LHCN-M2 (cell line): ENCODE measurements at places on chromosomes 12 and 14. TPM values are rescaled to one million over a fixed set of nuclear protein-coding genes. Genes with fewer than 3 reads are reported as not detected.

The BATF gene
- not detected in 2 replicates for total RNA-seq

The TAS2R42 gene
- total RNA-seq: not detected in 2 replicates

The GAS2L3 gene
- total RNA-seq: 40.8 and 41.4 TPM in 2 replicates

DNA sequence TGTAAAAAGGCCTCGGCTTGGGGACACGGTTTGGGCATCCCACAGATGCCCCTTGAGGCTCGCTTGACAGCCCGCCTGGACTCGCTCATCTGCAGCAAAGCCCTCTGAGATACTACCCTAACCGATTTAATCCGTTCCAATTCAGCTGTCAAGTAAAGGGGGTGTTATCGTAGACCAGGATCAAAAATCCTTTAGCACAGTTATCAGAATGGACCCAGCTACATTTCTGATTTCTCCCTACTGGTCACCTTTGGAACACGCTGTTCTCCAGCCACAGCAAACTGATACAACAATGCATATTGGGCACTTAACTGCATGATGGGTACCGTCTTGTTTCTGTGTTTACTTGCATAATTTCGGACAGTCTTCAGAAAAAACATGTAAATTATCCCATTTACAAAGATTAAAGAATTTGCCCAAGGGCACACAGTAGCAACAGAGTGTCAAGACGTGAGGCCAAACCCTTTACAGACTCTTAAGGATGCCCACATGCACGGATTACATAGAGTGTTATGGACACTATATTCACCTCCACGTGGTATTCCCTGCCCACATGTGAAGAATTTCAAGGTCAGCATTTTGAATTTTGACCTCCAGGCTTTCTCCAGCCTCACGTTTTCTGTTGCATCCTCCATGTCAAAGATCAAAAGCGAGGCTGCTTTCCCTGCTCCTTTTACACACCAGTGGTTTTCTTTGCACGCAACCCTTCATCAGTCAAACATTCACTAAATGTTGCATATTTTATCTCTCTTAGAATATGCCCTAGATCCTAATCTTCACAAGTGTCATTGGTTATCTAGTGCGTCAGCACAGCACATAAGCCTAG lies 3.2 kb upstream of the DUSP6 start:
- DNase-seq: no peak

- DNase-seq: no peak
Observed at GRCh38 chr12:25420116-25420515, 133.0 kb downstream of the LMNTD1 start.

DNA sequence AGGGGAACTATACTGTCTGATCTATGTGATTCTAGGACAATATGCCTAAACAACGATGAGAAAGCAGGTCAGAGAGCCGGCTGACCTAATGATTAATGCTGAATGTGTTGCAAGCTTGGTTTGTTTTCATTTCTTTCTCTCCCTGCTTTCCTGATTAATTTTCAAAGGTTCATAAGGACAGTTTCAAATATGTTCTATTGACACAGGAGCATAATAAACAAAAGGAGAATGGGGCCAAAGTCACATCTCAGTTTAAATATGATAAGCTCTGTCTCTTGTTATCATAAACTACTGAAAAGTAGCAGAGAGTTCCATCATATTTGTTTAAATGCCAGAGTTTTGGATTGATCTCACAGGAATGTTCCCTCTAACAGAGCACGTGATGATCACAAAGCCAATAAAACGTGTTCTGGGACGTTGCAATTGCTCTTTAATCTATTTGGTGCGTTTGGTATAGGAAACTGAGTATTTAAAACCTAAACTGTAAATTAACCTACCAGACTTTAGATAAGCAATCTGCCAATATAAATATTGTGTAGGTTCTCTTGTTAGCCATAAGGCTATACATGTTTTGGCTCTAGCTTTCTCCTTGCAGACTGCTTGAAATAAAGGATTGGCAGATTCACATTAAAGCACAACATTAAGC lies 3.7 kb upstream of the HSD17B6 start:
- DNase-seq: no peak
